ENCODE measurements at places on chromosomes 16 and 17.

DNA sequence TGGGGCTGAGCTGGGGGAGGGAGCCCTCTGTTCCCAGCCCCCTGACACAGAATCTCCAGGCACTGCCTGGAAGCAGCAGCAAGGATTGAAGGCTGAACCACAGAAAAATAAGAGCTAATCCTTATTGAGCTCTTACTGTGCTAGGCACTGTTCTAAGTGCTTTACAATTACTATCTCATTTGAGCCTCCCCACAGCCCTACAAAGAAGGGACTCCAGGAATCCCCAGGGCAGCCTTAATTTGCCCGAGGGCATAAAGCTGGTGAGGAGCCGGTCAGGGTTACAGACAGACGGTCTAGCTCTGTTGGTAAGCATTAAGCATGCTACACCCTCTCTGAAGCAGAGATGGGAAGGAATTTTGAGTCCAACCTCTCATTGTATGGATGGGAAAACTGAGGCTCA is 7.0 kb downstream of the SAMD14 start:
- no peak for DNase-seq

- no peak for DNase-seq
These were observed 6.5 kb downstream of the FMNL1 start for GRCh38 chr17:45227926-45228762.

GRCh38 chr17:60169921-60170817 is 20.4 kb downstream of the CA4 start:
- DNase-seq, result no peak

- no peak for DNase-seq
These were observed 95.0 kb downstream of the RAB11FIP4 start for GRCh38 chr17:31486351-31487062.

DNA sequence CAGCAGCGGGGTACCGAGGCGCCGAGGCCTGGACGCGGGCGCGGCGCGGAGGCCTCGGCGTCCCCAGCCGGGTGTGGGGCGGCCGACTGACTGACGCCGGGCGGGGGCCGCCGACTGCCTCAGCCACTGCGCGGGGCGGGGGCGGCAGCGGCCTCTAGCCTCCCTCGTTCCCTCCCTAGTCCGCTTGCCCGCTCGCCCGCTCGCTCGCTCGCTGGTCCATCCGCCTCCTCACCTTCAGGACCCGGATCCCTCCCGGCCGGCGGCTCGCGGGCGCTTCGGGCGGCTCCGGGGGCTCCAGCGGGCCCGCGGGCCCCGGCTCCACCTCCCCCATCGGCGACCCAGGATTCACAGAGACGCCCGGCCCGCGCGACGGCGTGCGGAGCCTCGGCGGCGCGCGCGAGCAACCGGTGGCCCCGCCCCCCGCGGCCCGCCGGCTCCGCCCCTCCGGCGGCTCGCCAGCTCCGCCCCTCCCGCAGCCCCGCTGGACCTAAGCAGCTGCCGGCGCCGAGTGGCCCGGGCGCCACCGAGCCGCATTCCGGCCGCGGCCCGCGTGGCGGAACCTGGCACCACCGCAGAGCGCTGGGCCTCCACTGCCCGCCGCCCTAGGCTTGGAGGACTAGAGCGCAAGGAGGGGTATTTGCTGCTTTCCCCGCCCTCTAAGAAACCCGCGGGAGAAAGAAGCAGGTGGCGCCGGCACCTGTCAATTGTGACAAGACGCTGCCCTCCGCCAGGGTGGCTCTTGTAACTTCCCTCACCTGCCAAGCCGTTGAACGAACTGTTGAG is 773 bp downstream of the PHLPP2 start:
- DNase-seq, result peak; percentile 40

DNA sequence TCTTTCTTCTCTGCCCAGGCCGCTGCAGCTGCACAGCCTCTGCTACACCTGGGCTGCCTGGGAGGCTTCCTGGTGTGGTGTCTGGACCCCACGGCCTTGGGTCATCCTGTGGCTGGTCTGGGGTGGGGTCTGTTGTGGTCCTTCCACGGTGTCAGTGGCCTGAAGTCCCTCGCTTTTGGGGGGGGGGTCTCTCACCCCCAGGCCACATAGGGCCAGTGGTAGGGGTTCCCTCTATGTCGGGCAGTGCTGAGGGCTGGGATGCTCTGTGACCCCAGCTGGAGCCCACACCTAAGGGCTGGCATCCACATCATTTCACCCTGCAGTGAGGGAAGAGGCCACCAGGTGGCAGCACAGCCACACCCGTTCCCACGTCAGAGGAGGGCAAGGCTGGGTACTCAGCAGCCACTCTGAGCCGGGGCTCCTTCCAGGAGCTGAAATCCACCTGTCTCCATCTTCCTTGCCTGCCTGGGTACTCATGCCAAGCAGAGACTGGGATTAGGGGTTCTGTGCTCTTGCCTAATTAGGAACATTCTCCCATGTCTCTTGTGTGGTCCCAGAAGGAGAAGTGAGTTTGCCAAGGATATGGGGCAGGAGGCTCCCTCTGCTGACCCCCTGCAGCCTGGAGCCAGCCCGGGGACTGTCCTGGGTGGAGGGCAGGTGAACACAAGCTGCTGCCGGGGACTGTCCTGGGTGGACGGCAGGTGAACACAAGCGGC is 13.0 kb downstream of the ENGASE start:
- DNase-seq, result peak; percentile 59

DNA sequence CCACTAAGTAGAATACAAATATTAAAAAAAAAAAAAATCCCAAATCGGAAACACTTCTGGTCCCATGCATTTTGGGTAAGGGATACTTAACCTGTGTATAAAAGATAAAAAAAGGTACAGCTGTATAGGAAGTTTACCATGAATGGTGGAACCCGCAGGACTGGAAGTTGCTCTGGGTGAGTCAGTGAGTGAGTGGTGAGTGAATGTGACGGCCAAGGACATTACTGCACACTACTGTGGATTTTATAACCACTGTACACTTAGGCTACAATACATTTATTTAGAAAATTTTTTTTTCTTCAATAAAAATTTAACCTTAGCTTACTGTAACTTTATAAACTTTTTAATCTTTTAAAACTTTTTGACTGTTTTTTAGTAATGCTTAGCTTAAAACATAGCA is 71.3 kb upstream of the BCAR1 start:
- DNase-seq, result no peak

- DNase-seq, result no peak
These were observed 2.2 kb upstream of the CMIP start for GRCh38 chr16:81442220-81442915.

DNA sequence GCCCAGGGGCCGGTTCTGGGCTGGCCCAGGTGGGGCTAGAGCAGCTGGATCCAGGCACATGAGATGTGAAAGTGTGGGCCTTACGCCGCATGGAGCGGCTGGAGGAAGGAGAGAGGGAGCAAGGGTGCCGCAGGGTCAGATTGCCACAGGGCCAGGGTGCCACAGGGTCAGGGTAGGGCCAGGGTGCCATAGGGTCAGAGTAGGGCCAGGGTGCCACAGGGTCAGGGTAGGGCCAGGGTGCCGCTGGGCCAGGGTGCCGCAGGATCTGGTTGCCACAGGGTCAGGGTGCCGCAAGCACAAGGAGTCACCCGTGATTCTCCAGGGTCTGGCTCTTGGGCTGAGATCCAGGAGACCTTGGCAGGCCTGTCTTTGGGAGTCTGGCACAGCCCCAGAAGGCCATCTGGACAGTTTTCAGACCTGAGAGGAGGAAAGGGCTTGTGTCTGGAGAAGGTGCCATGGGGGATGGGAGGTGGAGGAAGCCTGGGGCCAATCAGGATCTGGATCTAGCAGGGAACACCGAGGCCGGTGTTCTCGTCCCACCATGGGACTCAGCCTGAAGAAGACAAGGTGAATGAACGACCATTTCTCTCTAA is 13.1 kb upstream of the LASP1NB start:
- DNase-seq, result no peak

GRCh38 chr16:84643674-84644073 is 4.6 kb upstream of the KLHL36 start:
- DNase-seq, result no peak

- DNase-seq, result no peak
These were observed 56.3 kb downstream of the COX10 start for GRCh38 chr17:14125518-14126137.

GRCh38 chr16:50285406-50286003 is 19.2 kb downstream of the ADCY7 start:
- no peak for DNase-seq

GRCh38 chr17:45395569-45396415 is 36.9 kb downstream of the ARHGAP27 start:
- DNase-seq, result no peak

DNA sequence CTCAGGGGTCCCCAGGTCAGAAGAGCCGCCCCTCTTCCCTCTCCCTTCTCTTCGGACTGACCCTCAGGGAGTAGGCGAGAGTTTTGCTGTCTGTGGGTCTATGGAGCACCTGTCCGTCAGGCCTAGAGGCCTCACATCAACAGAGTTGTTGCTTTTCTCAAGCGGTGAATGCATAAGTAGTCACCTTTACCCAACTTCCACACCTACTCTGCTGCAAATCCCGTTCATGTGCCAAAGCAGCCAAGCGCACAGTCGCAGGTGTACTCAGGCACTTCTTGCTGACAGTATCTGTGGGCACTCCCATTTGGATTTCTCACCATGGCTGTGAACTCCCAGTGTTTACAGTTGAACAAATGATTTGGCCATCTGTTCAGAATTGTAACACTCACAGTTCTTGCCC is 4.0 kb upstream of the FA2H start:
- no peak for DNase-seq

- no peak for DNase-seq
These were observed 557.4 kb upstream of the PSMD7 start for GRCh38 chr16:73739049-73739769.

GRCh38 chr16:6993544-6993943 is 339.1 kb upstream of the RBFOX1 start:
- DNase-seq, result no peak

- DNase-seq, result no peak
These were observed 351.6 kb upstream of the ZFHX3 start for GRCh38 chr16:73399486-73399885.

DNA sequence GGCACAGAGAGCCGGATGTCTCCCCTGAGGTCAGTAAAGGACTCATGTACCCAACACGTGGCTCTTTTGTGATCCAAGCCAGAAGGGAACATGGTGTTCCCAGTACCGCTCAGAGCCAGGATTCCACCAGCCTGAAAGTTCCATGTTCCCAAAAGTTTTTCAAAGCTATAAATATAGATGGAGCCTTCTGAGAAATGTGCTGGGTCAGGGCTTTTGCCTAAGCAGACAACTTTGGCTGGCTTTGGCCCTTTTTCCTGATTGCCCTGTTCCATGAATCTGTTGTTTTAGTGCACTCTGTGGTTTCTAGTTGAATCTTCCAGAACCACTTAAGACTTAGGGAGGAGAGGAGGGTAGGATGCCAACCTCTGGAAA is 128.5 kb upstream of the HS3ST2 start:
- DNase-seq, result no peak

GRCh38 chr17:55549140-55549539 is 37.9 kb upstream of the SMIM36 start:
- no peak for DNase-seq

Data from T1000 (cell line).